ENCODE measurements at places on chromosomes 4 and X.
A peak's percentile ranks its signal among the peaks of the same experiment; 100 is the strongest.

- DNase-seq = no peak
These were observed 102.7 kb upstream of the RBPJ start for GRCh38 chr4:26217961-26218676.

GRCh38 chrX:95350774-95351488 is 1333.7 kb upstream of the DIAPH2 start:
- no peak for DNase-seq

DNA sequence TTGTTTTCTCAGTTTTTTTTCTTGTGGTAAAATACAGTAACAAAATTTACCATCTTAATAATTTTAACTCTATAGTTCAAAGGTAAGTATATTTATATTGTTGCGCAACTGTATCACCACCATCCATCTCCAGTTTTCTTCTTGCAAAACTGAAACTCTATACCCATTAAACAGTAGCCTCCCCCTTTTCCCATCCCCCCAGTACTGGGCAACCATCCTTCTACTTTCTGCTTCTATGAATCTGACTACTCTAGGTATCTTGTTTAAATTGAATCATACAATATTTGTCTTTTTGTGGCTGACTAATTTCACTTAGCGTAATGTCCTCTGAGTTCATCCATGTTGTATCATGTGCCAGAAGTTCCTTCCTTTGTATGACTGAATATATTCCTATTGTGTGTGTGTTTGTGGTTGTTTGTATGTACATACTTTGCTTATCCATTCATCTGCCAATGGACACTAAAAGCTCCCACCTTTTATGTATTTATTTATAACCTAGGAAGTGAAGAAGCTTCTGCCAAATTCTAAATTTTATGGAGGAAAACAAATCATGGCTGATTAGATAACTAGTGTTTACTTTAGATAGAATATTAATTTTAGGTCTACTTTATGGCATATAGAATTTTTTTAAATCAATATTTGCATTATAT is 10.0 kb downstream of the ABHD18 start:
- DNase-seq = no peak

- no peak for DNase-seq
These were observed 506.2 kb downstream of the FSTL5 start for GRCh38 chr4:161657616-161658015.

DNA sequence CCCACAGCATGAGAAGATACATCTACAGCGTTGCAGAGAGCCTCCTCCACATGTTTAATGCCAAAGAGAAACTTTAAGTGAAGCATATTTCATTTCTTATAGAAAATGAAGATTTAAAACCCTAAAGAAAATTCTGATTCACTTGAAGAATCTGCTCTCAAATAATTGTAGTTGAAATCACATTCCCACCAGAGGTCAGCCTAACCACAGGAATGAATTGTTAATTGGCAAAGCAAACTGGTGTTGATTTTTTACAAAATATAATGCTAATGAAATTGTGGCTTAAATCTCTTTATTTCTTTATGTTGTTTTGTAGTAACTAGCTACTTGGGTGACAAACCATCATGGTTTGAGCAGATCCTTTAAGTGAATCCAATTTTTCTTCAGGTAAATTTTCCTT is 31.1 kb upstream of the WDR17 start:
- peak; percentile 13 for DNase-seq

DNA sequence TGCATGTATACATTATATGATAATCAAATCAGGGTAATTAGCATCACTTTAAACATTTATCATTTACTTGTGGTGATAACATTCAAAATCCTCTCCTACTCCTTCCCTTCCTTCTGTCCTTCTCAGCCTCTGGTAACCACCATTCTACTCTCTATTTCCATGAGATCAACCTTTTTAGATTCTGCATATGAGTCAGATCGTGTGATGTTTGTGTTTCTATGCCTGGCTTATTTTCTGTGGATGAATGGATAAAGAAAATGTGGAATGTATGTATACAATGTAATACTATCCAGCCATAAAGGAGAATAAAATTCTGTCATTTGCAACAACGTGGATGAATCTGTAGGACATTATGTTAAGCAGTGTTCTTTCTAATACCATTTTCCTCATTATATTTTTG is 123.9 kb downstream of the NAA11 start:
- no peak for DNase-seq

- DNase-seq = no peak
These were observed 99.8 kb downstream of the LARP7 start for GRCh38 chr4:112736718-112737135.

DNA sequence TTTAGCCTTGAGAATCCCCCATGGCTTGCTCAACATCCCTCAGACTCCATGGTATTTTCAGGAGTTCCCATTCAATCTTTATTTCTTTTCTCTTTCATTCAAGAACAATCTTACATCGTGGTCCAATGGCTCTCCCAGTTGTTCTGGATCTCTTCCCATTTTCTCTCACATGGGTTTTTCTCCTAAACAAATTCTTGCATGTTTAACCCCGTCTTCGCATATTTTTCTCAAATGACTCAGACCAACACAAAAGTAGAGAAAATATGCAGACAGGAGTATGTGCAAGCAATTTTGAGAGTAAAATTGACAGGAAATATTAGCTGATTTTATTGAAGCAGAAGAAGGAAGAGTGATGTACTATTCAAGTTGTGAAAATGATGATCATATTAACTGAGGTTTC is 396.4 kb upstream of the TRAM1L1 start:
- no peak for DNase-seq

DNA sequence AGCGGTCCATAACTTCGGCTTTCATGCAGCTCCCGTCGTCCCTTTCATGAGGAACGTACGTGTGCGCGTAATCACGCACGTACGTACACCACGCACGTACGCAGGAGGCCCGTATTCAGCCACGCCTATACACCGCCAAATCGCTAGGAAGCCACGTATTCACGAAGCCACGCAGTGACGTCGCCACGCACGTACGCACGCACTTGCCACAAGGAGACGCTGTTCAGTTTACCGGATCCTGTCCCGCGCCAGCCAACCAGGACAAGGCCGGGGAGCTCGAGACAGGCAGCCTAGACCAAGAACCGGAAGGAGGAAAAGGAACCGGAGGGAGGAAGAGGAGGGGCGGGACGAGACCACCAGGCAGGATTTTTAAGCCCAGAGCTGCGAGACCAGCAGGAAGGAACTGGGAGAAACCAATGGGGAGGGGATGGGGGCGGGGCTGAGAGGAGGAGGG is at the start of gene EOLA2:
Gene EOLA2, minus strand, starts transcription at position 65 of the 454 bp plus-strand sequence. CDS start 4,617 bp downstream, outside the sequence.
- DNase-seq = peak; percentile 76

GRCh38 chr4:23866450-23867075 is 23.3 kb downstream of the PPARGC1A start:
- DNase-seq = no peak

GRCh38 chr4:73870260-73870659 is 1.1 kb downstream of the CXCL1 start:
- no peak for DNase-seq

DNA sequence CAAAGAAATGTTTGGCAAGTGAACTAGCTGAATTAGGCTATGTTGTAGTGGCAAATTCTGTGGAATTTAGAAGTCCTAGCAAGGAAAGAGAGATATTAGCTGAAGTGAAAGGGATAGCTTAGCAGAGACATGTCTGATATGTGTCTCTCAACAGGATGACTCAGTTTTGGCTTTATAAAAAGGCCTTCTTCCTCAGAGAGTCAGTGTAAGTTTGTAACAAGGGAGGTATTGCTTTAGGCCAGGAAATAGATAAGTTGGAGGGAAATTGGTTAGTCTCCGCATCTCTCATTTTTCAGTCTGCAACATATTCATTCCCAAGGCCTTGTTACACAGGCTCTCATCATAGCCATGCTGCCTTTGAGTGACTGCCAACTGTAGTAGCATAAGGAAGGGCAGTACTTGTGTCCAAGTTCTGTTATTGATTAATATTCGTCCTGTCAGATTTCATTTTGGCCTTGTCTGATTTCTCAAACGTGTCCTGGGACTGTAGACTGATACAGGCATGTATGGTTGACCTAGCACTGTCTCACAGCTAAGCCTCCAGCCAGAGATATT is 4.0 kb downstream of the TMEM164 start:
- no peak for DNase-seq

DNA sequence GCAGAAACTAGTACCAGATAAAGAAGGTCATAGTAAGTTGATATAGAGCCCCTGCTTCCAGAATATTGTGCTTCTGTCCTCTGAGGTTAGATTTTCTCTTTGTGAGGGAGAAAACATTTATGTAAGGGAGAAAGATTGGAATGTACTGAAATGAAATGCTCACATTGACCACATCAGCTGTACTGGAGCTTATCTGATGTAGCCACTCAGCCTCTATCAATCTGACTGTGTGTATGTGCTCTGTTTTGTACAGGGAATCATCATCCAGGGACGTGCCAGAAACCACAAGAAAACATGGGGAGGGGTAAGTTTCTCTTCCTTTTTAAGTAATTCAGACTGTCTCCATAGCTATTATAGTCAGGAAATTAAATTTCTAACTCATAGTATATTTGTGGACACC is 56.8 kb downstream of the PRRG1 start:
- DNase-seq = no peak

GRCh38 chr4:73661646-73662119 is 41.4 kb upstream of the RASSF6 start:
- DNase-seq = no peak

GRCh38 chrX:13123247-13123856 is 78.9 kb upstream of the FAM9C start:
- no peak for DNase-seq

- no peak for DNase-seq
These were observed 32.9 kb upstream of the SH3D19 start for GRCh38 chr4:151358266-151358665.

DNA sequence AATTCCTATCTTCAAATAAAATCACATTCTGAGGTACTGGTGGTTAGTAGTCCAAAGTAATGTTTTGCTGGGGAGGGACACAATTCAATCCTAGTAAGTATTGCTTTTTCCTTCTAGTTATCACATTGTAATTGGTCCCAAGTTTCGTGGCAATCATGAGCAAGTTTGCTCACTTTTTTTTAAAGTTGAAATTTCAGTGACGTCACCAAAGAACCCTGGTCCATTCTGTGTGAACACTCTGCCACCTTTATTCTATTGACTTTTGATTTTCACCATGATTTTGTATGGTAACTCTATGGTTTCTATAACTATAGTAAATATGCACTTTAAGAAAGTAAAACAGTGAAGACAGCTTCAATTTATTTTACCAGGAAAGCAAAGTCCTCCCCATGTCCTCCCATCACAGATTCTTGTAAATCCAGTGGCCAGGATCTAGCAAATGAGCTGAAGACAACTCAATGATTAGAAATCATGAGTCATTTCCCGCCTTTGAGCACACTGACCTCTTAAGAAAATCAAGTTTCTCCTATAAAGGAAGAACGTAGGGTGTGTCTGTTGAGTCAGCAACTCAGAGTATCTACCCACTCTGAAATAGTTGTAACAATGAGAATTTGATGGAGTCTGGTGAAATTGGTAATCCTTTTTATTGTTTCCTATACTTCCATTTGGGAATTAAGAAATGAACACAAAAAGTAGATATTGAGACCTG is 1306.6 kb upstream of the PABPC4L start:
- DNase-seq = no peak

GRCh38 chrX:39935411-39936064 is 162.2 kb downstream of the BCOR start:
- DNase-seq = no peak

- DNase-seq = no peak
These were observed 50.2 kb downstream of the UGT2B28 start for GRCh38 chr4:69330345-69331047.

GRCh38 chr4:130573742-130574141 is 1477.8 kb downstream of the C4orf33 start:
- no peak for DNase-seq

GRCh38 chrX:150366951-150367545 is 3.9 kb downstream of the MAMLD1 start:
- DNase-seq = no peak

DNA sequence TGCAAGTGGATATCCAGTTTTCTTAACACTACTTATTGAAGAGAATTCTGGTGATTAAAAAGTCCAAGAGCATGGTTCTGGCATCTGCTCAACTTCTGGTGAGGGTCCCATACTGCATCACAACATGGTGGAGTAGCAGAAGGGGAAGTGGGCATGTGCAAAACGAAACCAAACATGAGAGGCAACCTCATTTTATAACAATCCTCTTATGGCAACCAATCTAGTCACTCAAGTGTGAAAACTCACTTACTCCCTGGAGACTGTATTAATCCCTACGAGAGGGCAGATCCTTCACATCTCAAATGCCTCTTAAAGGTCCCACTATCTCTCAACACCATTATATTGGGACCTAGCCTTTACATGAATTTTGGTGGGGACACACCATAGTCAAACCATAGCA is 55.4 kb upstream of the TRO start:
- no peak for DNase-seq

DNA sequence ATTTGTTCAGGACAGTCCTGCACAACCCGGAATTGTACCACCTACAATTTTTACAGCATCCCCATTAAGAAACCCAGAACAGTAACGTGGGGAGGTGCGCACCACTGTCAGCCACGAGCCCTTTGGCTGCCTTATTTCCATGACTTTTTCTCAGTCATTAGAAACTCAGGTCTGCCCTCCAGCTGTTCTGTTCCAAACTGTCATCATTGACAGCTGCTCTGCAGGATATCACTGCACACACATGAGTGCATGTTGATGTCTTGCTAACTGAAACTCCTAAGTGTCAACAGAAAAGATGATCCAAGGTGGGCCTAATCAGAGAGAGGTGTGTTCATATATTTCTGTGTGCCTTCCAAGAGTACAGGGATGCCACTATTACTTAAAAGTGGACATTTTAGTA is 123.4 kb downstream of the PARM1 start:
- DNase-seq = no peak

GRCh38 chr4:156763511-156763910 is 208.1 kb downstream of the PDGFC start:
- no peak for DNase-seq

DNA sequence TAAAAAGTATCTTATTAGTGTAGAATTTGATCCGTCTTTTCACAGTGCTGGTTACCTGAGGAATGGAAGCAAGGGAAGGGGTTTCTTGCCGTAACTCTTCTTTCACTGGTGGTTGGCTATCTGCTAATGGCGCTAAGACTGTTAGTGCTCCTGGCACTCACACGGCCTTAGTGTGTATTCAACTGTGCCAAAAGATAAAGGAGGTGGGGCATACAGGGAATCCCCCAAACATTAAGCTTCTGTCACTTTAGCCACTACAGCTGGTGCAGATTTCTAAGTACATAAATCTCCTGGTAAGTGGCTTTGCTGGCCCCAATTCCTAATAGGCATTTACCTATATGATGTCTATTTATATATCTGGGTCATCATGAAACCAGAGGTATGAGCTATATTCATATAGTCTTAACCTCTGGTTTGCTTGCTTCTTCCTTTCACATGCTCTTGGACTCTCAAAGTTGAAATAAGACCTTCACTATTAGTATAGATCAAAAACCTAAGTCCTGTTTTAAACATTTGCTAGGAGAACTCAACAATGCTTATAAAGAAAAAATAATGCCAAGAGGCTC is 95.1 kb downstream of the TSPAN7 start:
- DNase-seq = no peak

DNA sequence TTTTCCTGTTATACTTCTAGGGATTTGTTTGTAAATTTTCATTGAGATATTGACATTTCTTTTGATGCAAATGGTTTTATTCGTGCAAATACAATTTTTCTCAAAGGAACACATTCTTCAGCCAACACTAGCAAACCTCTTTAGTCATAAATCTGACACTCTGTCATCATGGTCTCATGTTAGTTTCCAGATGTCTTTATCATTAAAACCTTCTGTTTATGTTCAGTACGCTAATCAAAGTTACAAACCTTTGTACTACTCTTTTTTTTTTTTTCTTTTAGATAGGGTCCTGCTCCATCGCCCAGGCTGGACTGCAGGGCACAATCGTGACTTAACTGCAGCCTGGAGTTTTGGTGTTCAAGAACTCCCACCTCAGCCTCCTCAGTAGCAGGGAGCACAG is 7.1 kb downstream of the SLC25A31 start:
- DNase-seq = no peak

GRCh38 chrX:154057791-154058190 is 38.1 kb upstream of the IRAK1 start:
- no peak for DNase-seq

Measured in activated CD4-positive, alpha-beta T cell treated with anti-CD3 and anti-CD28 coated beads, Interleukin-2, amount 50 U/mL, for 24 hours (primary cell).